ENCODE measurements at places on chromosomes 3 and 15. TPM values are rescaled to one million over a fixed set of nuclear protein-coding genes. Genes with fewer than 3 reads are reported as not detected.

- H3K36me3 ChIP-seq = no peaks in the 10 kb centered on the region
- H3K4me3 ChIP-seq = no peak overlapping the region
- no peaks in the 10 kb centered on the region for H3K4me1 ChIP-seq
- no peak overlapping the region for H3K27ac ChIP-seq
- H3K27me3 ChIP-seq = no peaks in the 10 kb centered on the region
- no peak for DNase-seq
These were observed 221.9 kb downstream of the LRRN1 start for GRCh38 chr3:4021162-4021561.

- no peaks in the 10 kb centered on the region for H3K36me3 ChIP-seq
- no peaks in the 10 kb centered on the region for H3K4me1 ChIP-seq
- H3K27ac ChIP-seq = no peak overlapping the region
- H3K27me3 ChIP-seq = no peaks in the 10 kb centered on the region
These were observed 766.5 kb downstream of the NTRK3 start for GRCh38 chr15:87489902-87490665.

GRCh38 chr3:13568515-13569028 is 19.6 kb downstream of the FBLN2 start:
- no peak for DNase-seq
- no peaks in the 10 kb centered on the region for H3K36me3 ChIP-seq
- no peaks in the 10 kb centered on the region for H3K27me3 ChIP-seq
- no peak overlapping the region for H3K27ac ChIP-seq
- H3K4me3 ChIP-seq = no peak overlapping the region
- 0 out of 2 replicates have a peak, but pooled peaks cover 2% of the 10 kb centered on the region for H3K4me1 ChIP-seq

GRCh38 chr15:39728845-39729244 is 53.8 kb downstream of the FSIP1 start:
- no peak overlapping the region for H3K27ac ChIP-seq
- no peaks in the 10 kb centered on the region for H3K4me1 ChIP-seq
- no peaks in the 10 kb centered on the region for H3K36me3 ChIP-seq
- DNase-seq = no peak
- H3K27me3 ChIP-seq = no peaks in the 10 kb centered on the region

DNA sequence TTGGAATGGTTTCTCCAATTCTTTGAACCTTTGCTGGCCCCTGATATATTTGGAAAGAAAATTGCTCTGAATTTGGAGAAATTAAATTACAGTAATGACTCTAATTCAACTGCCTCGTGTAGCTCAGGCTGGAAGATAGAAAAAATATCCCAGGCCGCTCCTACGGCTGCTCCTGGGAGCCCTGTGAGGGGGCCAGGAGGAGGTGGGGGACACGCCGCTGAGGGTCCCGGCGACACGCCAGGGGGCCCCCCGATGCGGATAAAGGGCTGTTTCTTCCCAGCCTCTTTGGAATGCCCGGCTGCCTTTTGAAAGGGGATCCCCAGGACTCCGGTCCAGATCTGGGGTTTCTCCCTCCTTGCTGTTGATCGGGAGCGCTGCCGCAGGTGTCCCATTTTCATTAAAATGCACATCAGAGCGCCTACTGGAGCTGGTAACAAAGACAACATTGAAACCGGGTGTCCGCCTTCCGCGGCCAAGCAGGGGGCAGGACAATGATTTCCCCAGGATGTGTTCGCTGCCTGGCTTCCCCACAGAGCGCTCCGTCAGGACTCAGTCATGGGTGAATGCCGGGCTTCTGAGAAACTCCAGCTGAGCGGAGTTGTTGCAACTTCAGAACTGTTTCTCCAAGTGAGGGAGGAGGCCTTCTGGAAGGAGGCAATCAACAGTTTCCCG is 200.1 kb upstream of the KBTBD8 start:
- no peak overlapping the region for H3K27ac ChIP-seq
- H3K27me3 ChIP-seq = no peaks in the 10 kb centered on the region
- peaks cover 3% of the 10 kb centered on the region for H3K4me1 ChIP-seq
- peak overlapping the region; percentile 21 for H3K4me3 ChIP-seq
- no peaks in the 10 kb centered on the region for H3K36me3 ChIP-seq
- peak; percentile 77 for DNase-seq

- DNase-seq = no peak
- no peaks in the 10 kb centered on the region for H3K27me3 ChIP-seq
- no peaks in the 10 kb centered on the region for H3K4me1 ChIP-seq
- no peak overlapping the region for H3K27ac ChIP-seq
These were observed 32.8 kb downstream of the ZXDC start for GRCh38 chr3:126442856-126443242.

GRCh38 chr3:34140616-34141015 is 342.2 kb downstream of the PDCD6IP start:
- H3K36me3 ChIP-seq = no peaks in the 10 kb centered on the region
- no peaks in the 10 kb centered on the region for H3K4me1 ChIP-seq
- no peak overlapping the region for H3K4me3 ChIP-seq
- no peak overlapping the region for H3K27ac ChIP-seq
- no peaks in the 10 kb centered on the region for H3K27me3 ChIP-seq
- no peak for DNase-seq

- no peaks in the 10 kb centered on the region for H3K27me3 ChIP-seq
- no peak overlapping the region for H3K27ac ChIP-seq
- no peak overlapping the region for H3K4me3 ChIP-seq
- DNase-seq = no peak
These were observed 60.3 kb downstream of the DIPK2A start for GRCh38 chr3:144031938-144032337.

DNA sequence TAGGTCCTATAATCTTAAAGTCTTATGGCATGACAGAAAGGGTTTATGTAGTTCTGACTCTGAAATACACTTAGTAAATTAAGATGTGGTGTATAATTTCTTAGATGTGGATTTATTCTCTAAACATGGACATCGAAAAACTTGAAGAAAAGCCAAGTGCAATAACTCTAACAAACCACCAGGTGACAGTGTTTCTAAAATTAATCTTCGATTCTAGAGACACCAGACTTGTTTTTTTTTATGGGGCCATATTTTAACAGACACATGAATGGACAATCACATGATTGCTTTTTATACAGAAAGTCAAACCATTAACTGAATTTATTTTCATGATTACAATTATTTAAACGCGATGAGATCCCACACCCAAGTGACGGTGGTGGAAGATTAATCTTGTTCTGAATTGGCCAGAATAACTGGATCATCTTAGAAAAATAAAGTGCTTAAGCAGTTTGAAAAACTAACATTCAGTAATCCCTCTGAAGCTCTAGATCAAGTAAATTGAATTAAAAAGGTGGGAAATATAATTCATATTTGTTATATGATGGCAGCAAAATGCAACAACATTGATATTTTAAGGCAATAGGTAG is 305.1 kb downstream of the LSAMP start:
- H3K4me3 ChIP-seq = no peak overlapping the region
- no peak overlapping the region for H3K27ac ChIP-seq
- no peak for DNase-seq
- no peaks in the 10 kb centered on the region for H3K27me3 ChIP-seq

DNA sequence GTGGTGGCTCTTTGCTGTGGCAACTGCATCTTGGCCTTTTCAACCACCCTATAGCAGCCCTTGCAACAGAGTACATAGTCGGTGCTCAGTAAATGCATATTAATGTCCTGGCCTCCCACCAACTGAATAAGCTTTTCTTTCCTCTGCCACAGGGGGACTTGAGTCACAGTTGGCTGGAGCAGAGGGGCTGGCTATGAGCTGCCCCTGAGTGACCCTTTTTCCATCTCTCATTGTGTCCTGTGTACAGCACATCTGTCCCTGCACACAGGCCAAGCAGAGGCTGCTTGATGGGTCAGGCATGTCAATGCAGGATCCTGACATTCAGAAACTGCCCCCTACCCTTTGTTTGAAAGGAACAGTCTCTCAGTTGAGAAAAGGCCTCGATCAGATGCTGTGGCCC is 22.4 kb downstream of the SPSB4 start:
- H3K4me3 ChIP-seq = no peak overlapping the region
- no peaks in the 10 kb centered on the region for H3K36me3 ChIP-seq
- peaks cover 12% of the 10 kb centered on the region for H3K27me3 ChIP-seq
- DNase-seq = no peak

GRCh38 chr15:28091313-28091712 is 7.8 kb downstream of the OCA2 start:
- H3K36me3 ChIP-seq = no peaks in the 10 kb centered on the region
- peaks cover 3% of the 10 kb centered on the region for H3K4me1 ChIP-seq
- H3K27ac ChIP-seq = no peak overlapping the region
- no peak for DNase-seq
- H3K27me3 ChIP-seq = peaks cover 30% of the 10 kb centered on the region

DNA sequence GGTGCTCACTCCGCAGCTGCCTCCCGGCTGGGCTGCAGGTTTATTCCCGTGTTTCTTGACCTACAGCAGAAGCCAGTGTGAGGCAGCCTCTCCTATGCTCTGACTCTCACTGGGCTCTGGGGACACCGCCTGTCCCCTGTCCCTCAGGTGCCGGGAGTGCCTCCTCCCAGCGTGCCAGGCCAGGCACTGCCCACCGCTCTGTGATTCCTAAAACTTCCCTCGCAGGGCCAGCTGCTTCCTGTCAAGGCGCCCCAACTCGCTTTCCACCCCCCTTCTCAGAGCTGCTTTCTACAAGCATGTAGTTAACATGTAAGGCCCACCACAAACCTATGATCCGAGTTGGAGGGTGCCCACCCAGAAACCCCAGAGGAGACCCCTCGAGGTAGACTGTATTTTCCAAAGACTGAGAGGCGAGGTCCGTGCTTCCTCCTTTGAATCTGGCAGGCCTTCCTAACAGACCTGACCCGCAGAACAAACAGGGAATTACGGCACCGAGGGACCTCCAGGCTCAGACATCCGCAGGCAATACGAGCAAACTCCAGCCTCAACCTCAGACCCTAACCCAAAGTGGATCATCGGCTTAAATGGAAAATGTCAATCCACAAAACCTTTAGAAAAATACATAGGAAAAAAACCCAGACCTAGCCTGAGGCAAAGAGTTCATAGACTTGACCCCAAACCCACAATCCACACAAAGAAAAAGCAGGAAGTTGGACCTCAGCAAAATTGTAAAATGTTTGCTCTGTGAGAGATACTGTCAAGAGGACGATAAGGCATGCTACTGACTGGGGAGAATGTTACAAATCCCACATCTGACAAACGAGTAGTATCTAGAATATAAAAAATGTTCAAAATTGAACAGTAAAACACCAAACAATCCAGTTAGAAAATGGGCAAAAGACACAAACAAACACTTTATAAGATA is 121.3 kb upstream of the IQSEC1 start:
- H3K27ac ChIP-seq = no peak overlapping the region
- no peak for DNase-seq
- no peaks in the 10 kb centered on the region for H3K4me1 ChIP-seq
- no peaks in the 10 kb centered on the region for H3K27me3 ChIP-seq

GRCh38 chr3:30770387-30770786 is 124.1 kb downstream of the GADL1 start:
- H3K27ac ChIP-seq = no peak overlapping the region
- H3K36me3 ChIP-seq = no peaks in the 10 kb centered on the region
- H3K27me3 ChIP-seq = no peaks in the 10 kb centered on the region
- H3K4me3 ChIP-seq = no peak overlapping the region
- no peaks in the 10 kb centered on the region for H3K4me1 ChIP-seq

GRCh38 chr15:62850318-62850717 is 192.2 kb upstream of the TPM1 start:
- no peak for DNase-seq
- H3K4me1 ChIP-seq = peaks cover 27% of the 10 kb centered on the region
- H3K4me3 ChIP-seq = no peak overlapping the region
- H3K36me3 ChIP-seq = no peaks in the 10 kb centered on the region
- H3K27me3 ChIP-seq = no peaks in the 10 kb centered on the region
- H3K27ac ChIP-seq = peak overlapping the region; percentile 39

DNA sequence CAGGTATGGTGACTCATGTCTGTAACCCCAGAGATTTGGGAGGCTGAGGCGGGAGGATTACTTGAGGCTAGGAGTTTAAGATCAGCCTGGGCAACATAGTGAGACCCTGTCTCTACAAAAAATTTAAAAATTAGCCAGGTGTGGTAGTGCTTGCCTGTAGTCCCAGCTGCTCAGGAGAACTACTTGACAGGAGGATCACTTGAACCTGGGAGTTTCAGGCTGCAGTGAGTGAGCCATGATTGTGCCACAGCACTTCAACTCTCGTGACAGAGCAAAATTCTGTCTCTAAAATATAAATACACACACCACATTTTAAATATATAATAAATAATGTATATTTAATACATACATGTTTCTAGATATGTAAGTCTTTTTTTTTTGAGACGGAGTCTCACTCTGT is 53.5 kb upstream of the TEX264 start:
- no peak for DNase-seq
- no peak overlapping the region for H3K27ac ChIP-seq
- H3K36me3 ChIP-seq = no peaks in the 10 kb centered on the region
- peaks cover 5% of the 10 kb centered on the region for H3K4me1 ChIP-seq
- no peak overlapping the region for H3K4me3 ChIP-seq
- no peaks in the 10 kb centered on the region for H3K27me3 ChIP-seq

- H3K4me3 ChIP-seq = no peak overlapping the region
- H3K36me3 ChIP-seq = no peaks in the 10 kb centered on the region
- H3K4me1 ChIP-seq = no peaks in the 10 kb centered on the region
- no peaks in the 10 kb centered on the region for H3K27me3 ChIP-seq
- no peak for DNase-seq
These were observed 250.0 kb downstream of the XXYLT1 start for GRCh38 chr3:195020921-195021320.

- H3K27ac ChIP-seq = no peak overlapping the region
- H3K27me3 ChIP-seq = no peaks in the 10 kb centered on the region
- H3K4me3 ChIP-seq = no peak overlapping the region
- DNase-seq = no peak
- H3K4me1 ChIP-seq = peaks cover 4% of the 10 kb centered on the region
These were observed 6.6 kb upstream of the ICE2 start for GRCh38 chr15:60485365-60486055.

DNA sequence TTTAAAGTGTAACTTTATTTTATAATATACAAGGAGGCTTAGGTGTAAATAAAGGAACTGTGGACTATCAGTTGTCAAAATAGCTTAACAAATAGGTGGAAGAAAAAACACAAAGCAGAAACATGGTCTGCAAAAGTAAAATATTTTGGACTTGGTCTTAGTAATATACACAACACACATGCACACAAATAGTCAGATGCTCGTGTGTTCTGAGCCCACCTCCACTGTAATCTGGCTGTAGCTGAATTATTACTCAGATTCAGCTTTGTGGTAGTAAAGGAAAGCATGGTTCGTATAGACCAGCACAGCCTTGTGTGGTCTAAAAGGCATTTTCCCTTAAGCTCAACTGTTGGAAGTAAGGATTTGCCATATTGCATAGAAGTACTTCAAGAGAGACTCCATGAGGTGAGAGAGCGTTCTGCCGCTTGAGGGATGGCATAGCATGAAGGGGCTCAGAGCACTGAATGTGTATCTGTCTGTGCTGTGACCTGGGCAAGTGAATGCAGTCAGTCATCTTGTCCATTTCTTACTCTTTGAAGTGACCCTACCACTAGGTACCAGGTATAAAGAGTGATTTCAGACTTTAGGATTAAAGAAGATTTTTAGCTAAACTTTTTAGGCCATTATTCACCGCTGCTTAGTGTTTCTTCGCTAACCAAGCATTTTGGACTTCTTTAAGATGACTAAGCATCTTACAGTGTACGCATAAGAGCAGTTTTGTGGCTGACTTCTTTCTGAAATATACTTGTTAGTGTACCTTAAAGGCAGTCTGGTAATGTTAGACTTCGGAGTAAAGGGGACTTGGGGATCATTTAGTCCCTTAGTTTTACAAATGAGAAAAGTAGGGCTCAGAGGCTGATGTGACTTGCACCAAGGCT is 15.2 kb downstream of the TPM1 start:
- H3K4me1 ChIP-seq = no peaks in the 10 kb centered on the region
- H3K36me3 ChIP-seq = peaks cover 64% of the 10 kb centered on the region
- H3K4me3 ChIP-seq = no peak overlapping the region
- no peak overlapping the region for H3K27ac ChIP-seq
- no peaks in the 10 kb centered on the region for H3K27me3 ChIP-seq

UCN2 gene
- total RNA-seq = not detected

GALNT15 gene
- total RNA-seq = not detected

GOLGA6D gene
- total RNA-seq = 0.73 TPM

CHRM5 gene
- not detected for total RNA-seq

PLS1 gene
- total RNA-seq = 44.7 TPM

TRPM1 gene
- not detected for total RNA-seq

FANCD2OS gene
- total RNA-seq = not detected

UTS2B gene
- not detected for total RNA-seq

Data from H1 (cell line).